ENCODE measurements at places on chromosomes 13 and 19.

DNA sequence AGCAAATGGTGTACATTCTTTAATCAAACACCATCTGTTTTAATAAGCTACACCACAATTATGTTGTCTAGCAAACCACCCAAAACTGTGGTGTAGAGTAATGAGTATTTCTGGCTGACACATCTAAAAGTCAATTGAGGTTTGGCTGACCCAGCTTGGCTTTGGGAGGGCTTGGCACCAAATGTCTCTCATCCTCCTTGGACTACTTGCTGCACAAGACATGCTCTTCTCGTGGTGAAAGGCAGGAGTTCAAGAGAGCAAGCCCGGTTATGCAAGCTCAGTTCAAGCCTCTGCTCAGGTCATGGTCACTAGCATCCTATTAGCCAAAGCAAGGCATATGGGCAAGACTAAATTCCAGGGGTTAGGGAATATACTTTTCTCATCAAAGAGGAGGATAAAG, 37.1 kb downstream of the LACC1 start:
- H3K27ac ChIP-seq = no peak overlapping the region
- no peak for DNase-seq
- H3K4me3 ChIP-seq = no peak overlapping the region
- no peaks in the 10 kb centered on the region for H3K4me1 ChIP-seq

GRCh38 chr19:15640904-15641597, 354 bp downstream of the CYP4F3 start:
- no peak overlapping the region for H3K27ac ChIP-seq
- no peaks in the 10 kb centered on the region for H3K36me3 ChIP-seq
- no peak for DNase-seq
- peaks cover 33% of the 10 kb centered on the region for H3K4me1 ChIP-seq
- H3K27me3 ChIP-seq = no peaks in the 10 kb centered on the region

DNA sequence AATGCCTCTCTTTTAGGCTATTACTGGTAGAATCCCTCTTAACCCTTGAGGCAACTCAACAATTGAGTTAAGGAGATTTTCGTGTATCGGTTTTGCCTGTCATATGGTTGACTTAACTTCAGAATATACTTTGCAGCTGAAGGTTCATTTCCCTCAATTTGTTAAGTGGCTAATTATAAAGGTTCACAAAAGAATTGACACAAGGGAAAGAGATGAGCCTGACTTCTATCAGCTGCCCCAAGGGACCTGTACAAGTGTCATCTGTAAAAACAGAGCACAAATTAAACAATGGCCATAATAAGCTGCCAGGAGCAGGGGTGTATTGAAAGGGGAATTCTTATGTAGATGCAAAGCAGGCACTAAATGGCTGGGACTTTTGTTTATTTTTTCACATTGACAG, 334.8 kb upstream of the OBI1 start:
- H3K27me3 ChIP-seq = no peaks in the 10 kb centered on the region
- H3K4me3 ChIP-seq = no peak overlapping the region
- no peak for DNase-seq

DNA sequence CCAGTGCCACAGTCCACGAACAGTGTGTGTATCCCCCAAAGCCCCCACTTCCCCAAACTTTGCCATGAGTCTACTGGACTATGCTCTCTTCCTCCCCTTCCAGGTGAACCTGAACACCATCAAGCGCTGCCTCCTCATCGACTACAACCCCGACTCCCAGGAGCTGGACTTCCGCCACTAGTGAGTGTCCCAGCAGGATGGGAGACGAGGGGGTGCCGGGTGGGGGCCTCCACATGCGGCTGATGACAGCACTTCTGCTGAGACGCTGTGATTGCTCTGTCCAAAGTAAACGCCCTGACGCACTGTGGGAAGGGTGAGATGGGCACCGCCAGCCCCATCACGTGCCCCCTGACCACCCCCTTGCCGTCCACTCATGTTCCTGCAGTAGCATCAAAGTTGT, 2.0 kb upstream of the P2RY11 start:
- H3K4me1 ChIP-seq = peaks cover 69% of the 10 kb centered on the region
- H3K36me3 ChIP-seq = peaks cover 47% of the 10 kb centered on the region
- H3K27me3 ChIP-seq = no peaks in the 10 kb centered on the region

GRCh38 chr13:68727798-68728197, 1379.8 kb upstream of the ATXN8OS start:
- DNase-seq = no peak
- no peaks in the 10 kb centered on the region for H3K27me3 ChIP-seq
- no peaks in the 10 kb centered on the region for H3K36me3 ChIP-seq
- no peak overlapping the region for H3K4me3 ChIP-seq
- no peaks in the 10 kb centered on the region for H3K4me1 ChIP-seq

- H3K36me3 ChIP-seq = no peaks in the 10 kb centered on the region
- H3K27me3 ChIP-seq = no peaks in the 10 kb centered on the region
Measured at GRCh38 chr13:63636316-63636993, 2220.8 kb upstream of the PCDH20 start.

- peaks cover 20% of the 10 kb centered on the region for H3K4me1 ChIP-seq
- peak overlapping the region; percentile 40 for H3K27ac ChIP-seq
- peak; percentile 14 for DNase-seq
- H3K36me3 ChIP-seq = no peaks in the 10 kb centered on the region
- no peak overlapping the region for H3K4me3 ChIP-seq
Measured at GRCh38 chr13:31880851-31881494, 141.6 kb downstream of the RXFP2 start.

DNA sequence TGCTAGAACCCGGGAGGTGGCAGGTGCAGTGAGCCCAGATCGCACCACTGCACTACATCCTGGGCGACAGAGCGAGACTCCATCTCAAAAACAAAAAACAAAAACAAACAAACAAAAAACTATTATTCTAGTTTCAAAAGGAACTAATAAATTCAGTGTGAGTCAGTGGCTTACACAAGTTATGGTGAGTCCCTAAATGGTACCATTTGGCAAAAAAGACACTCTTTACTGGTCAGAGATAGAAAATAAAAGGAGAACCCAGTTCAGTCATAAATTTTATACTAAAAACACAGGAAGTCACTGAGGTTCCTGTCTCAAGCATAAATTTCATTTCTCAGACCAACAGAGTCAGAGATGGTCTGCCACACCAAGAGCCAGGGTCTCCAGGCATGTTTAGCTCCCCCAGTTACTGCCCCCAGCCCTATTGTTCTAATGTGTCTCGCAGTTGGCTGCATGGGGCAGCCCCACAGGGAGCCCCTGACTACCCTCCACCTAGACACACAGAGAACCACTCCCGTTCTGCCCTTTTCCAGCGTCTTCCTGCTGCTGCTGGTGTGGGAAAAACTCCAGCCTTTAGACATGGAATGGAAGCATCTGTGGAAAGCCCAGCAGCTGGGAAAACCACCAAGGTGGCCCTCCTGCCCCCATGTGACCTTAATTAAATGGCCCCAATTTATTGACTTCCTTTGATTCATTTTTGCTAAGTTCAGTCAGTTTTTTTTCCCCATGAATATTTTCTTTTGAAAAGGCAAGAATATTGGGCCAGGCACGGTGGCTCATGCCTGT, 12.2 kb downstream of the THSD1 start:
- H3K27ac ChIP-seq = no peak overlapping the region
- no peaks in the 10 kb centered on the region for H3K4me1 ChIP-seq
- no peak for DNase-seq
- H3K4me3 ChIP-seq = no peak overlapping the region

- peak overlapping the region; percentile 71 for H3K27ac ChIP-seq
- peaks cover 84% of the 10 kb centered on the region for H3K4me1 ChIP-seq
- no peaks in the 10 kb centered on the region for H3K36me3 ChIP-seq
Measured at GRCh38 chr13:50914848-50915247, 5.3 kb downstream of the RNASEH2B start.

- peaks cover 3% of the 10 kb centered on the region for H3K36me3 ChIP-seq
- H3K4me3 ChIP-seq = no peak overlapping the region
- no peak for DNase-seq
Measured at GRCh38 chr19:17331045-17331558, 3.6 kb downstream of the ANO8 start.

DNA sequence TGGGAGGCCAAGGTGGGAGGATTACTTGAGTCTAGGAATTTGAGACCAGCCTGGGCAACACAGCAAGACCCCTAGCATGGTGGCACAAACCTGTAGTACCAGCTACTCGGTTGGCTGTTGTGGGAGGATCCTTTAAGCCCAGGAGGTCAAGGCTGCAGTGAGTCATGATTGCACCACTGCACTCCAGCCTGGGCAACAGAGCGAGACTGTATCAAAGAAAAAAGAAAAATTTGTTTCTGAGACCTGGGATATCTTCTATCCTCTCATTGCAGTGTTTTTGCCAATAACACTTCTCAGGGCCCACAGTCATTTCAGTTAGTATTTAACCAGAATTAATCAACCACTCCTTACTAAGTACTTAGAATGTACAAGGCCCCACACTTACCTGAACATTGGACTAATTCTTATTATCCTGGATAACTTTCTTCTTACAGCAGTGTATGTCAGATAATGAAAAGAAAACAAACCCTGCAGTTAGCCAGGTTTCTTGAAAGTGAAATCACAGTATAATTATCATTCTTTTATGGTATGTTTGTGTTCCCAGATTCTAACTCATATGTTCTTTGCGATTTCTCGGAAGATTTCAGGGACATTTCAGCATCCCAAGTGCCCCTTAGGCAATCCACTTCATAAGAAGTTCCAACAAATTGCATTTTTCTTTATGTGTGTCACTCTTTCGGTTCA, 75.6 kb upstream of the KLF5 start:
- no peak for DNase-seq
- H3K27ac ChIP-seq = no peak overlapping the region
- H3K4me3 ChIP-seq = no peak overlapping the region
- H3K27me3 ChIP-seq = no peaks in the 10 kb centered on the region

GRCh38 chr19:4754248-4754647, 30.6 kb upstream of the DPP9 start:
- no peak overlapping the region for H3K4me3 ChIP-seq
- H3K27me3 ChIP-seq = no peaks in the 10 kb centered on the region
- peak; percentile 36 for DNase-seq
- no peak overlapping the region for H3K27ac ChIP-seq

DNA sequence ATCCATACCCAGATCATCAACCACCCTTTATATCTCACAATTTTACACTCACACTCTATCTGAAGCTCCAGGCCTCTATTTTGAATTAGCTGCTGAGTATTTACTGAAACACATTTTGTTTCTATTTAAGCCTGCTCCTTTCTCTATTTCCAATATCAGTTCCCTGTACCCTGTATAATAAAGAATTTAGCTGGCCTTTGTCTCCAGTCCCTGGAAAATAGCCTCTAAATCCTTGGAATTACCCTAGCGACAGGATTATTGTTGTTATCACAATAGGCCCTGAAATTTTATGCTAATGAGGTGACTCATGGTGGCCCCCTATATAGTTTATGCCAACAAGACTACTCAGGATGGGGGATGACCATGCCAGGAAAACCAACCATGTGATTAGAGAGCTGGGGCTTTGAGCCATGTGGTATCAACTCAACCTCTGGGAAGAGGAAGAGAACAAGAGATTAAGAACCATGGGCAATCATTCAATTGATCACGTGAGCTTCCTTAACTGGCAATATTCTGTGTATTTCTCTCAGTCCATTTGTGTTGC, 72.7 kb downstream of the KATNAL1 start:
- no peak overlapping the region for H3K27ac ChIP-seq
- no peaks in the 10 kb centered on the region for H3K4me1 ChIP-seq
- no peaks in the 10 kb centered on the region for H3K27me3 ChIP-seq
- DNase-seq = no peak
- peaks cover 12% of the 10 kb centered on the region for H3K36me3 ChIP-seq
- H3K4me3 ChIP-seq = no peak overlapping the region

DNA sequence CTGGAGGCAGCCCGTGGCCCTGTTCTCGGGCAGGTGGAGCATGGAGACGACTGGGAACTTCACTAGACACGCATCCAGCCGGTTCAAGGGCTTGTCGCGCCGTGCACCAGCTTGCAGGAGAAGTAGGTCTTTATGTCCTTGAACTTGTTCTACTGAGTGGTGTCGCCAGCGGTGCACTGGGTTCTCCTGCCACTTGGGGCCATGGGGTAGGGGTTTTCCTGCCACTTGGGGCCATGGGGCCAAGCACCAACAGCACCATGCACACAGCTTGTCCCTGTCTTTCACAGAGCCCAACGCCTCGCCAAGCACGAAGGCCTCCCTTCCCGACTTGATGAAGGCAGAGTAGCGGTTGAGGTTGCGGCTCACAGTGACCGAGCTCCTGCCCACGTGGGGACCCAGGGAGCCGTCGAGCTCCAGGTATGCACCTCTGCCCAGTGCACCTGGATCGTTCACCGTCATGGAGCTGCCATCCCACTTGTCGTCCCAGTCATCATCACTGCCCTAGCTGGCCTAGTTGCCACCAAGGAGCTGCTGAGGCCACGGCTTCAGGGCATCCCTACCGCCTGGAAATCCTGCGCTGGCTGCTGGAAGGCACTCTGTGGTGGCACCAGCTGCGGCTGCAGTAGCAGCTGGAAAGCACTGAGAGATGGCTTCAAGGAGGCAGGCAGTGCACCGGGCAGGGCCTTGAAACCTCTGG, 40.5 kb upstream of the TPM4 start:
- no peaks in the 10 kb centered on the region for H3K36me3 ChIP-seq
- H3K4me1 ChIP-seq = no peaks in the 10 kb centered on the region
- H3K27me3 ChIP-seq = no peaks in the 10 kb centered on the region
- no peak overlapping the region for H3K27ac ChIP-seq
- H3K4me3 ChIP-seq = no peak overlapping the region
- no peak for DNase-seq

DNA sequence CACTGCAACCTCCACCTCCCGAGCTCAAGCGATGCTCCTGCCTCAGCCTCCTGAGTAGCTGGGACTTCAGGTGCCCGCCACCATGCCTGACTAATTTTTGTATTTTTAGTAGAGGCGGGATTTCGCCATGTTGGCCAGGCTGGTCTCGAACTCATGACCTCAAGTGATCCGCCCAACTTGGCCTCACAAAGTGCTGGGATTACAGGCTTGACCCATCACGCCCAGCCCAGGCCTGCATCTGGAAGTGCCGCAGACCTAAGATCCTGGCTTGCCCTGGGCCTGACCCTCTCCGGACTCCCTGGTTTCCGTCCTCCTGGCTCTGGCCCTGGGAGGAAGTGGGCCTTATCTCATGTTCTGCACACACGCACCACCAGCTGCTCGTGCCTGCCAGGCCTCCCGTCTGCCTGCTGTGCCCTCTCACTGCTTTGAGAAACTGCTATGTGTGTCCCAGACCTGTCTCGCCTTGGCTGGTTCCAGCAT, 4.7 kb upstream of the PTGIR start:
- peaks cover 53% of the 10 kb centered on the region for H3K4me1 ChIP-seq
- H3K36me3 ChIP-seq = no peaks in the 10 kb centered on the region
- H3K4me3 ChIP-seq = no peak overlapping the region

GRCh38 chr19:45848922-45849321, 14.0 kb downstream of the SYMPK start:
- DNase-seq = no peak
- no peaks in the 10 kb centered on the region for H3K4me1 ChIP-seq
- H3K27ac ChIP-seq = no peak overlapping the region
- H3K4me3 ChIP-seq = no peak overlapping the region
- H3K27me3 ChIP-seq = no peaks in the 10 kb centered on the region
- H3K36me3 ChIP-seq = peaks cover 90% of the 10 kb centered on the region

Data from CD14-positive monocyte (primary cell).